ENCODE measurements at places on chromosomes 7 and 10.

- DNase-seq: no peak
Observed at GRCh38 chr7:105269397-105269796, 119.3 kb downstream of the SRPK2 start.

- DNase-seq: no peak
Observed at GRCh38 chr7:158164101-158165095, 423.2 kb downstream of the PTPRN2 start.

- peak; percentile 35 for DNase-seq
Observed at GRCh38 chr10:3095373-3096139, 28.2 kb downstream of the PFKP start.

DNA sequence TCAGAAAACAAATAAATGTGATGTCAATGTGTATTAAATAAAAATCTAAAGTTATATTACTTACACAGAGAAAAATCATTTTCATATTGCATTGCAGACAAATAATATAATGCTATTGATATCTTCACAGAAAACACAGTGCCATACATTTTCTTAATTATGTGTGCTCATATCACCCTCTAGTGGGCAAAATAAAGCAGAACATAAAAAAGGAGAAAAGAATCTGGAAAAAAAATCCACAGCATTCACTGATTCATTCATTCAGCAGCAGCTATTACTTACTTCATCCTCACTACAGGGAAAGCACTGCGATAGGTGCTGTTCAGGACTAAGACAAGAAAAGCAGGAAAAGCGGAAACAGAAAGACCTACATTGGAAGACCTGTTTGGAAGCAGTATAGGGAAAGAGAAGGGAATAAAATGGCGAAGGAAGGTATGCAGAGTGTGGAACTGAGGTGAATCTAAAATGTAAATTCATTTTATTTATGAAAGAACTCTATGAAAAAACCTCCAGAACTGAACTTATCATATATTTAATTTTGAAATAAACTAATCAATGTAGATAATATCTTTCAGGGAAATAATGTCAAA is 73.2 kb downstream of the POT1 start:
- no peak for DNase-seq

GRCh38 chr10:69901628-69902505 is 100.2 kb downstream of the COL13A1 start:
- peak; percentile 66 for DNase-seq
